GM12891 (cell line): ENCODE measurements at places on chromosomes 12 and 14.

DNA sequence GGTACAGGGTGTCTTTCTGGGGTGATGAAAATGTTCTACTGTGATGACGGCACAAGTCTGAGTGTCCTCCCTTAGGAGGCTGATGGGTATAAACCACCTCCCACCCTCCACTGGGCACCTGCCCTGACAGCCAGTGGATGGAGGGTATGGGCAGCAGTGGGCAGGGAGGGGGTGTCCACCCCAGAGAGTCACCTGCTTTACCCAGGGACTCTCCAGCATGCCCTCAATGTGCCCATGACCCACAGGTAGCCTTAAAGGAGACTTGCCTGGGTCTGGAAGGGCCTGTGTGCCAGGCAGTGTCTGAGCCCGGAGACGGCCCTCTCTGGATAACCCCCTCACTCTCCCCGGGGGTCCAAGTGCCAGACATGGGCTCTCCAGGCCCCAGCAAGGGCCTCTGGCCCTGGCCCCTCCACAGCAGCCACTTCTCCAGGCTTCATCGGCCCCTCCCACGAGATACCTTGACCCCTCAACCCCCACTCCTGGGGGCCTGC, 38.8 kb downstream of the CCNK start:
- no peak for DNase-seq

GRCh38 chr14:68692916-68693771, 99.7 kb downstream of the ZFP36L1 start:
- DNase-seq = no peak

- no peak for DNase-seq
Measured at GRCh38 chr14:20714593-20715250, 26.2 kb downstream of the ANG start.

- DNase-seq = no peak
Measured at GRCh38 chr12:52222692-52223091, 10.4 kb upstream of the KRT7 start.

DNA sequence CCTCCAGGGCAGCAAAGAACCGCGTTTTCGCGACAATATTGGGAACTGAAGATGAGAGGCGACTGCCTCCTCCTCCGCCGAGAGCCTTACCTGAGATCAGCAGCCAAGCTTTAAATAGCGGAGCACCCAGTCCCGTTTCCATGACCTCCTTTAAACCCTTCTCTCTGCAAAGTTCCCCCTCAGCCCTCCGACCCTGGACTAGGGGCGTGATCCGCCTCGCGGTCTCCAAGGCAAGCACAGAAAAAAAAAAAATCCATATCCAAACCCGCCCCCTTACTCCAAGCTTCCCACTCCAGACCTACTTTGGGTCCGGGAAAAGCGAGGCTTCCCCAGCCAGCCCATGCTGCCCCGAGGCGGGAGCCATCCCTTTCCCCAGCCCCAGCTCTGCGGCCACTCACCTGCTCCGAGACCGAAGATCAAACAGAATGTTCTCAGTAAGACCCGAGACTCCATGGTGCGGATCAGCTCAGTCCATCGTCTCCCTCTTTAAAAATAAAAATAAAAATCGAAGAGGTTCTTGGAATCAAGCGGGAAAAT, 630 bp downstream of the NELL2 start:
- no peak for DNase-seq

- DNase-seq = no peak
Measured at GRCh38 chr12:131134523-131135310, 181.0 kb downstream of the ADGRD1 start.

GRCh38 chr12:124474709-124475108, 92.7 kb downstream of the NCOR2 start:
- no peak for DNase-seq

- no peak for DNase-seq
Measured at GRCh38 chr12:110277530-110278254, 3.4 kb upstream of the ATP2A2 start.

DNA sequence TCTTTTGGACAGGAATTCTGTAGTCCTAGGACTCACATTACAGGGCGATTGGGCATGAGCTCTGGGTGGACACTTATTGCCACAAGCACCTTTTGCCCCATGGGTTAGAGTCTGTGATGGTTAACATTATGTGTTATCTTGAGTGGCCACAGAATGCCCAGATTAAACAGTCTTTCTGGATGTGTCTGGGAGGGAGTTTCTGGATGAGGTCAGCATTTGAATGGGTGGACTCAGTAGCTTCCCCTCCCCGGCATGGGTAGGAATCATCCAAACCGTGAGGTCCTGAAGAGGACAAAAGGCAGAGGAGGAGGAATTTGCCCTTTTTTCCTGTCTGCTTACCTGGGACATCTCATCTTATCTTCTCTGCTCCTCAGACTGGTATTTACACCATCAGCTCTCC, 85.6 kb downstream of the BMP4 start:
- DNase-seq = no peak

GRCh38 chr12:122088179-122088810, 9.7 kb downstream of the MLXIP start:
- DNase-seq = no peak

GRCh38 chr14:50333014-50333509, 20.9 kb downstream of the DMAC2L start:
- DNase-seq = no peak

- no peak for DNase-seq
Measured at GRCh38 chr12:68630050-68630449, 19.4 kb downstream of the RAP1B start.

DNA sequence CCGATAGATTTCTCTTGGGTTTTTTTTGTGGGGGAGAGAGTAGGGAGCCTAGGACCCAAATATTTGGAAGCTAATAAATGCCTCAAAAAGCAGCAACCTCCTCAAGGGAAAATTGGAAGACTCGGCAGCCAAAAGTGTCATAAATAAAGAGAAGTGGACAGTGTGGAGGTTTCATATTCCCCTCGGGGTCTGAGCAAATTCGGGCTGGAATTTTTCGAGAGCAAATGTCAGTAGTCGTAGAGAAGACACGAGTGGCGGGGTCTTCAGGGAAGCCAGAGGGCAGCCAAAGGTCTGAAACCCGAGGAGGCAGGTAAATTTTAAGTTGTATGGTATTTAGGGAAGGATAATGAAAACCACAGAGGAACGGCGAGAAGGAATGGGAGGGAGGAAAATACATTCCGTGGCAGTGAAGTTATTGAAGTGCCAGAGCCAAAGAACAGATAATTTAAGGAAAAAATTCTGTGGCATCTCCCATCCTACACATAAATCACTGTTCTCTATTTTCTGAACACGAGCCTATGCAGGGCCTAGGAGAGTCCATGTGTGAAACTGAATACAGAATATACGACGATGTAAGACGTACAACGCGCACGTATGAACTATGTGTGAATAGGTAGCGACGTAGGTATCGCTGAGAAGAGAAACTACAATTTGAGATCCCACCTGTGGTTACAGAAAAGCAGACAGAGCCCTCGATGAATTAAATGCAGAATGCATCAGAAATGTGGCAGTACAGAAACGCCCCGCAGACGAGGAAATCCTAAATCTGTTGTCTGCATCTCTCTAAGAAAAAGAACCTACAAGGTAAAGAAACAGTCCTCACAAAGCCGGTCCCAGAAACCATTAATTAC, 12.9 kb downstream of the BCL11B start:
- DNase-seq = no peak

DNA sequence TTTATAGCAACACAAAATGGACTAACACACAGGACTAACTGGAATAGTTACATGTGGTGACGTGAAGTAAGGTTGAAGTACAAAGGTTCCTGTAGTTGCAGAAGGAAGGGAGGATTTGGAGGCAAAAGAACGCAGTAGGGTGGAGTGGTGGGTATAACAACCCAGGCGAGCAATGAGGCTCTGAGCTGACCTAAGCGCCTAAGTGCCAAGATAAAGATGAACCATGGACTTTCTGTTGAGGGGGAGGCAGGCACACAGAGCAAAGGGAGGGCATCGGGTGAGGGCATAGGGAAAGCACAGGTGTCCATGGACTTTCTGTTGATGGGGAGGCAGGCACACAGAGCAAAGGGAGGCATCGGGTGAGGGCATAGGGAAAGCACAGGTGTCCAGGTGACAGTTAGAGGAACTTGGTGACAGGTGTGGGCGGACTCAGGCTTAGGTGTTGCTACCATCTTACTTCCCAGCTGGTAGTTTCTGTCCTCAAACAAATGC, 15.2 kb downstream of the SCNN1A start:
- DNase-seq = no peak

GRCh38 chr14:104286496-104286895, 148.1 kb downstream of the KIF26A start:
- no peak for DNase-seq

DNA sequence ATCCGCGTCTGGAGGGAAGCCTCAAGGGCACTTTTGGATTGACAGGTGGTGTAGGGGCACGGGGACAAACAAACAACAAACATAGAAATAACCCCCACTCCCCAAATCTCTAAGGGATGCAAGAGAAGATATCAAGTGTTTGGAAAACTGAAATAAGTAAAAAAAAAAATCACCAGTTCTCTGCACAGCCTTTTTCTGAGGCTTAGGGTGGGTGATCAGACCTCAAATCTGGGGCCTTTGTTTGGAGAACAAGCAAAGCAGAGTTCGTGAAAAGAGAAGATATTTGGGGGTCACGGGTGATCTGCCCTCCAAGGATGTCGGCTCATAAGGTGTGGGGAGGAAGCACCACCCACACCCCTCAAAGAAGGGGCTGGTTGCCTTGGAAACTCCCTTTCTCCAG, 10.7 kb downstream of the TBX5 start:
- no peak for DNase-seq

DNA sequence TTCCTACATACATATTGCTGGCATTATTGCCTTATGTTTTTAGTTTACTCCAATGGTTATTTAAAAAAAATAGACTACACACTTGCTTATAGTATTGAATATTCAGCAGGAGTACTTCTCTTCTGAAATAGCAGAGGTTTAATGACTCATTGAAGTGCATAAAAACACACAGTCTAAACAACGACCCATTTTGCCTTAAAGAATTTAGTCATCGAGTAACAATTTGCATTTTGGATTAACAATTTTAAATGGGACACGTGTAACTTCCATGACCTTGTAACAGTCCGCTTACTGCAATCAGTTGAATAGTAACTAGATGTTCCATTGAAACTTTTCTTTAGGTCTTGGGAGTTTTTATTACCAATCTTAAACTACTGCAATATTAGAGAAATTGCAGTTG, 9.0 kb downstream of the TRHDE start:
- DNase-seq = no peak

GRCh38 chr12:108505129-108505528, 9.9 kb upstream of the FICD start:
- no peak for DNase-seq

DNA sequence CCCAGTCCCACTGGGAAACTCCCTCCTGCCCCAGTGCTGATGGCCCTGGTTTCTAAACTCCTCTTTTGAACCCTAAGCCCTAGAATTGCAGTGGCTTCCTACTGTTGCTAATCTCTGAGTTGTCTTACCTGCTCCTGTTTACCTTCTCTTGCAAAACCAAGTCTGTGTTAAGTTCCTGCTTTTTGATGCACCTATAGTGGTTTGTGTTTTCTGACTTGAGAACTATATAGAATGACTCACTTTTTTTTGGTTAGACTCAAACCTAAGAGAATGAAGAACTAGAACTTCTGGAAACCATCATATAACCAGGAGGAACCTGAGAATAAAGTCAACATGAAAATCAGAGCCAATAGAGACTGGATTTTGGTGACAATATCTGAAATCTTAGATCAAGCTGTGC, 5.5 kb upstream of the GAS2L3 start:
- no peak for DNase-seq

GRCh38 chr14:23435543-23436326, at the start of gene MYH7:
Gene MYH7, minus strand, starts transcription at chr14:23435660. Its CDS starts 1,928 bp downstream, at chr14:23433732.
- DNase-seq = no peak

DNA sequence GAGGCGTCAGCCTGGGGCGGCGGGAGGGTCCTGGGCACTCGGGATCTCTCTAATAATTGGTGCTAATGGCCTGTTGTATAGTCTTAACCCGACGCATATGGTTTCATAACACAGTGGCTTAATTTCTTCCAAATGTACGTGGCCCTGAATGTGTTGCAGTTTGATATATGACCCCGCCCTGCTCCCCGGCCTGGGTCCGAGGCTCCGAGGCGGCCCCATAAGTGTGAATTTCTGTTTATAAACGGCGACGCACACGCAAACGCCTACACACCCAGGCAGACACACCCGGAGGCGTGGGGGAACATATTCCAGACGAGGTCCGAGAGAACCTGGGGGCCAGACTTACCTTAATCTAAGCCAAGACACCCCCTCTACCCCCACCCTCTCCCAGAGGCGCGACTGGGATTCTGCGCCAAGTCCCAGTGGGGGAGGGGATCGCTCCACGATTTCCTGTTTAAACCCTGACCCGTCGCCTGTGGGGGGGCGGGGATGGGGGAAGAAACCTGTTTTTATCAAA, 9.7 kb upstream of the HOXC6 start:
- DNase-seq = no peak

- DNase-seq = no peak
Measured at GRCh38 chr12:78968226-78968625, 103.7 kb downstream of the SYT1 start.

DNA sequence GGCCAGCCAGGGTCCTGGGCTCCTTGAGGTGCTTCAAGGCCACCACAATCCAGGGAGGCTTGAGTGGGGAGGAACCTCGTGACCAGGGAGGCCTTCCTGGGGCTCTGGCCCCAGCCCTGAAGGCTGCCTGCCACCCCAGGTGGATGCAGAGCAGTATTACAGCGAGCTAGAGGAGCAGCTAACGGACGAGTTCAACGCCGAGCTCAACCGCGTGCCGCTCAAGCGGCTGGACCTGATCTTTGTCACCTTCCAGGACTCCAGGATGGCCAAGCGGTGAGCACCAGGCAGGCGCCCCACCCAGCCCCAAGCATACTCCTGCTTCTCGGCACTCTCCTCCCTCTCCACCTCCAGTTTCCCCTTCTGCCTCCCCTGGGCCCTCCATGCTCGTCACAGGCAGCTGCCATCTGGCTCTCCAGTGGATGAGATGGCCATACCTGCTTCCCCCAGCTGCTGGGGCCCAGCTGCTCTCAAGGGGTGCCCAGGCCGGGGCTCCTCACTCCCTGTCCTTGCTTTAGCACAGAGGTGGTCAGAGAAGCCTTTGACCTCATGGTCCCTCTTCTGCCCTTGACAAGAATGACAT, 30.6 kb downstream of the NGB start:
- no peak for DNase-seq

DNA sequence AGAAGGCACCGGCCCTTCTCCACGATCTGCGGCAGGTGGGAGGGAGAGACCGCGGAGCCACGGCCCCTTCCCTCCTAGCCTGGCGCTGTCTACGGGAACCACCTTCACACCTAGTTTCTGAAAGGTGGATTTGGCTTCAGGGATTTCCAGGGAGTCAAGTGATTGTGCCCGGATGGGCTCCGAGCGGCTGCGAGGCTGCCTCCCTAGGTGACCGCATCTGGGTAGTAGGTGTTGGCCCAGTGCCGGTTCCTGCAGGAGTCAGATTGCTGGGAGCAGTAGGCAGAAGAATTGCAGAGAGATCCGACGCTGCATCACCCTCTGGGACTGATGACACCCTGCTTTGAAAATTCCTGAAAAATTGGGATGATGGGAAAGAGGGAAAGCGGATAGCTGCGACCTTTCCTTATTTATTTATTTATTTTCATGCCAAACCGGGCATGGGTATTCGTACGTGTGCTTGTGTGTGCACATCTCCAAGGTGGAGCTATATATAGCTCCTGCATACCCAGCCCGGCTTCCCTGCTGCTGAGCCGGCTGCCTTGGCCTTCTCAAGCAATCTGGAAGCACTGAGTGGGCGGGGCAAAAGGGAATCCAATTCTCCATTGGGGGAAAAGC, 1.1 kb downstream of the CNTN1 start:
- no peak for DNase-seq

GRCh38 chr12:67315661-67316060, 46.5 kb downstream of the CAND1 start:
- no peak for DNase-seq
